EL (cell line): ENCODE measurements at places on chromosomes 5 and 9.

DNA sequence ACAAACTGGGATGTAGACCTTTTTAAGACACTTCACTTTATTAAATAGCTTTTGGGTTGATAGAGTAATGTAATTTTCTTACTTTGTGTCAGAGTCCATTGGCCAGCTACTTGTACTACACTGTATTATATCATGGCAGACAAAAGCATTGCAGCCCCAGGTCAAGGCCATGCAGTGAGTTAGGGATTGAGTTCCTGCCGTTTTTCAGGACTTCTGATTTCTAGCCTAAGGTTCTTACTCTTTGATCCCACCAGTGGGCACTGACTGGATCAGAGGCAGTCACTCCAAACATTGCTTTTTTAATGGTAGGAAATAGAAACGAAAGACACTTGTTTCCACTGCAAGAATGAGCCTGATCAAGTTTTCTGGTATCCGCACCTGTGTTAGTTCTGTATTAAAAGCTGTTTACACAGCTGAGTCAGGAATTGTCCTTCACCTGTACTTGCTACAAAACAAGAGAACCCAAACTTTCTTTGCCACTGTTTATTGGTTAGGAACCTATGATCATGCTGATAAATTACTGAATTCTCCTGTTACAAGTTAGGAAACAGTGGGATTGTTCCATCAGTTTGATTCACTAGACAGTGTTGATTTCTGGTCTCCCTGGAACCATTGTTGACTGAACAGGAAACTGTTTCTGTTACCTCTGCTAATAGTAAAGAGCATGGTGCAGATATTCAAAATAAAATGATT, 22.1 kb downstream of the LRRC70 start:
- DNase-seq, result no peak

DNA sequence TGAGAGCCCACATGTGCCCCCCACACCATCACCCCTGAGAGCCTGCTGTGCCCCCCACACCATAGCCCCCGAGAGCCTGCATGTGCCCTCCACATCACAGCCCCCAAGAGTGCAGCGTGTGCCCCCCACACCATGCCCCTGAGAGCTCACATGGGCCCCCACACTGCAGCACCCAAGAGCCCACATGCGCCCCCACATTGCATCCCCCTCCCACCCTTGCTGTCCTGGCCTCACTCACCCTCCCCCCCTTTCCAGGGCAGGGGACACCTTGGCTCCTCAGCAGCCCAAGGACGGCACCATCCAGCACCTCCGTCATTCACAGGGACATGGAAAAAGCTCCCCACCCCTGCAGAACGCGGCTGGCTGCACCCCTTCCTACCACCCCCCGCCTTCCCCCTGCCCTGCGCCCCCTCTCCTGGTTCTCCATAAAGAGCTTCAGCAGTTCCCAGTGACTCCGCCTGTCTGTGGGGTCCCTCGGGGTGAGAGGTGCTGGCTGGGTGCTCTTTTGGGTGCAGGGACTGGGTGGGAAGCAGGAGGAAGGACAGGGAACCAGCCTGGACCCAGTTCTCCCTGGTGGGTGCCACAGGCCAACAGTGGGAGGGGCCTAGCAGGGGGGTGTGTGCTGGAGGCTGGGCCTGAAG, 5.0 kb downstream of the LCN1 start:
- no peak for DNase-seq

DNA sequence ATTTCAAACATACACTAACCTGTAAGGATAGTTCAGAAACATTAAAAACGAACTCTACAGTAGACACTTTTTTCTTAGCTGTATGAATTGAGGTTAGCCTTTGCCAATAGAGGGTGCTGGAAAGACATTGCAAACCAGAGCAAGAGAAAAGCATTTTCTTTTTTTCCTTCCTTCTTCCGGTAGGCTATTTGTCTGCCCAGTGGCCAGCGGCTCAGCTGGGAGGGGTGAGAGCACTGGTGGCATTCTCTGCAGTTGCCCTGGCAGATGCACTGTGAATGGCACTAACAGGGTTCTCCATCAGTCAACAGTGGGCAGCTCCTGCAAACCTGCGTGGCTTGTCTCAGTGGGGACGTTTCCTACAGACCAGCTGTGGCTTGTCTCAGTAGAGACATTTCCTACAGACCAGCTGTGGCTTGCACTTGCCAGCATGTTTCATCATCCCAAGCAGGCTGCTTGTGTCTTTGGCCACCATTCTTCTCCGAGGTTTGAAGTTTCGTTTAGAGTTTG, 984.5 kb upstream of the CDH18 start:
- DNase-seq, result no peak

- DNase-seq, result no peak
Measured at GRCh38 chr5:67520161-67520908, 323.7 kb upstream of the CD180 start.

- DNase-seq, result no peak
Measured at GRCh38 chr5:102798104-102798785, 43.1 kb downstream of the PAM start.

- no peak for DNase-seq
Measured at GRCh38 chr5:84091127-84091799, 293.4 kb downstream of the EDIL3 start.

GRCh38 chr9:88268886-88269285, 119.4 kb upstream of the SPIN1 start:
- no peak for DNase-seq

- peak; percentile 28 for DNase-seq
Measured at GRCh38 chr9:113895526-113895925, 19.4 kb downstream of the ZNF618 start.

- no peak for DNase-seq
Measured at GRCh38 chr5:178152491-178153444, 917 bp downstream of the NHP2 start.

DNA sequence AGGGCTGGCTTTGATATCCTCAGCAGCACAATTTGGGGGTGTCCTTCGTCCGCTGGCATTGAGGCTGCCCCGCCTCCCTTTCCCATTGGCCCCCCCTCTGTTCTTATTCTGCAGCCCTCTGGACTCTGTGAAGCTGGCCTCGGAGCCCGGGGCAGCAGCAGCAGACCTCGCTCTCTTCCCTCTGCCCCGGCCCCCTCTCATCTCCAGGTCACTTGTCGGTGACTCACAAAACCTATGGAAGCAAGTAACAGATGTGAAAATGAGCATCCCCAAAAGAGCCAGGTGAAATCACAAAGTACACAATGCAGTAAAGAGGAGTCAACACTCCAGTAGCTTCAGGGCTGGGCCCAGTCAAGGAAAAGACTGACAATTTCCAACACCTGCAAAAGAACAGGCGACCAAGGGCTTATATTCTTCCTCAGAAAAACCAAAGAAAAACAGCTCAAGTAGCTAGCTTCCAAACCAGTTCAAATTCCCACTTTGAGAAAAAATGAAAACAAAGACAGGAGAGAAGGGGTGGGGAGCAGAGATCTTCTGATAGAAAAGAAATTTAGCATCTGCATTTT, 97.5 kb downstream of the ZNF608 start:
- DNase-seq, result no peak

DNA sequence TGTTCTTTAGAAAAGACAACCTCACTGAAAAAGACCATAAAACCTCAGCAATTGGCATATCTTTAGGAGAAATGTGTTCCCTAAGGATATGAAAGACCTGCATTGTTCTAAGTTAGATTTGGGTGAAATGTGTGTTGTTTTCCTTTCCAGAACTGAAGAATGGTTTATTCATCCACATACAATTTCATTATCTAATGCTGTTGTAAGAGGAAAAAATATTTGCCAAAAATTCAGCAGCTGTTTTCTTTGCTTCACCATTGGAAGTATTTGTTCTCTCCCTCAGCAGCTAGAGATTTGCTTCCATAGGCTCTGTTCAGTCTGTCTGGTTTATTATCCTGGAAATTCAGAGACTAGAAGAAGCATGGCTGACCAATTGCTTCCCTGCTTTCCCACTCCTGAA, 150.9 kb downstream of the ISOC1 start:
- DNase-seq, result no peak

- DNase-seq, result peak; percentile 6
Measured at GRCh38 chr5:110549301-110549700, 177.2 kb downstream of the TMEM232 start.

- no peak for DNase-seq
Measured at GRCh38 chr9:13444245-13445102, 165.0 kb upstream of the MPDZ start.

GRCh38 chr9:97851446-97851883, 1.6 kb upstream of the FOXE1 start:
- DNase-seq, result no peak
